Islet precursor cell (in vitro differentiated cells): ENCODE measurements at places on chromosomes 11 and 22.
A peak's percentile ranks its signal among the peaks of the same experiment; 100 is the strongest.

- DNase-seq: no peak
Measured at GRCh38 chr11:120578596-120579154, 67.1 kb downstream of the GRIK4 start.

DNA sequence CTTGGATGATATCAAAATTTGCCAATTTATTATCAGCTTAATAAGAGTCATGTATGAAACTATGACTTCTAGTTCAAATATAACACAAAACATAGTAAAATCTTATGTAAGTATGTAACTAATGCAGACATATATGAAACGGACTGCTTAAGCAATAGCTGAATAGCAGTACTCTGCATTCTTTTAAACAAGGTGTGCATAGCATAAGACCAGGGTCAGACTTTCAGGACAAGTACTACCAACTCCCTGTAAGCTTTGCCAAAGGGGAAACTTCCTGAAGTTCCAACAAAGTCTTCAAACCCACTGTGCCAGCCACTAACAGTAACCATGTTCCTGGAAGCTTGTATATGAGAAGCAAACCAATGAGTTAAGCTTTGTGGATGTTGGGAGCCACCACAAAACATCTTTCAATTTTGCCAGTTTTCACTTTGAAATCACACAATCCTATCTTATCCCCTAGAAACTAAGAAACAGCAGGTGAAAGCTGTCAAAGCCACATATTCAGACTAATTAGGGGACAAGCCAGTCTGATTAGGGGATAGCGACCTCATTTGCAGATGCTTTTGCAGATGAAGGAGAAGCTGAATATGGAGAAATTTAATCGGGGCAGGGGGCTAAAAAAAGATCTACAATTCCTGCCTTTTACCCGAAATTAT lies 13.3 kb downstream of the RBFOX2 start:
- no peak for DNase-seq

GRCh38 chr11:9014826-9015225 lies 11.0 kb upstream of the NRIP3 start:
- DNase-seq: no peak

- peak; percentile 86 for DNase-seq
Measured at GRCh38 chr22:37734964-37735451, 38.2 kb downstream of the TRIOBP start.

DNA sequence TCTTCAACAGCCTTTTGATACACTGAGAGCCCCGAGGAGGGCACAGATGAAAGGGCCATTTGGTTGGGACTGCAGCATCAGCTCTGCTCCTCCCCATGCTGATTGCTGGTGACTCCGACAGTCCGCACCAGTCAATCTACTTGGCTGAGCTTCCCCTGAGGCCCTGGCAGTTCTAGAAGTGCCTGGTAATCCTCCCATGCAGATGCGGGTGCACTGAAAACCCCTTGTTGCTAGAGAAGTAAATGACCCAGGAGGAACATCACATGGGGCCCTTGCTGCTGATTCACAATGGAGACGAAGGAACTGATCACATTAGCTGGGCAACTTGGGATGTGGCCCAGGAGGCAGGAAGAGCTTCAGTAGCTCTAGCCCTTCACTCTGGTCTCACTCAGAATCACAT lies 35.2 kb upstream of the RIC3 start:
- DNase-seq: peak; percentile 41

DNA sequence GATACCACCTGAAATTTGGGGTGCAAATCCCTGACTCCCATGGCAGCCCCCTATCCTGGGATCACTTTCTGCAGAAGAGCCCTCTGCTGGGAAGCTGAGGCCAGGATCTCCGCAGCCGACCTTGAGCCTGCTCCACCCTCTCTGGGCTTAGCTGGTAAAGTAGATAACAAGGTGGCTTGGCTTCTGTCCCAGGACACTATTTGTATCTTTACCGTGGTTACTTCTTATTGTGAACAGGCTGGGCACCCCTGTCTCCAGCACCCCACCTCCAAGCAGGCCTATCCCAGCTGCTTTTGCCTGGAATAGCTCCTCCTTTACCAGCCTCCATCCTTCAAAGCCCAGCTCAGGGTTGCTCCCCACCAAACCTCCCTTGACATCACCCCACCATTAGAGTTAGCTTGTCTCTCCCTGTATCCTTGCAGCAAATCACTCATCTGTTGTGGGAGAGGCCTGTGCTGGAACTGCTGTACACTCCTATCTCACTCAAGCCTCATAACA lies 35.2 kb upstream of the P2RY2 start:
- DNase-seq: no peak

GRCh38 chr11:103637831-103638230 lies 398.6 kb upstream of the DDI1 start:
- DNase-seq: no peak

DNA sequence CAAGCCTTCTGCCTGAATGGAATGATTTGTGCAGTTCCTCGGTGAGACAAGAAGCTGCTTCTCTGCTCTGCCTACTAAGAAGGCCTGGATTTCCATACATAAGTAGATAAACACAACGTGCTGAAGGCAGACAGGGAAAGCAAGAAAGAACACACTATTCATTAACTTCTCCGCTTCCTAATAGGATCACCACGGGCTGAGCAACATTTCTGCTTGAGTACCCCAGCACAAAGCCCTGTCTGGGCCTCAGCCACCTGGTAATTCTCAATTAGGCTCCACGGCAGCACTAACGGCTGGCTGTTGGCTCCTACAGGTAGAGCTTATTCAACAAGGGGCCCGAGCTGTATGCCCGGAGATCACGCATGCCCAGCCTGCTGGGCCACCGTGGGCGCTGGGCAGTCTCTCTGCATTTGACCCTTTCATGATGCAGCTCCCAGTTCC lies 1156.6 kb downstream of the TBC1D22A start:
- DNase-seq: no peak

- no peak for DNase-seq
Measured at GRCh38 chr11:111601636-111601978, 642 bp upstream of the SIK2 start.

GRCh38 chr11:73185680-73186293 lies 32.3 kb upstream of the P2RY2 start:
- peak; percentile 87 for DNase-seq

GRCh38 chr11:16785520-16786128 lies 47.2 kb downstream of the C11orf58 start:
- peak; percentile 79 for DNase-seq

DNA sequence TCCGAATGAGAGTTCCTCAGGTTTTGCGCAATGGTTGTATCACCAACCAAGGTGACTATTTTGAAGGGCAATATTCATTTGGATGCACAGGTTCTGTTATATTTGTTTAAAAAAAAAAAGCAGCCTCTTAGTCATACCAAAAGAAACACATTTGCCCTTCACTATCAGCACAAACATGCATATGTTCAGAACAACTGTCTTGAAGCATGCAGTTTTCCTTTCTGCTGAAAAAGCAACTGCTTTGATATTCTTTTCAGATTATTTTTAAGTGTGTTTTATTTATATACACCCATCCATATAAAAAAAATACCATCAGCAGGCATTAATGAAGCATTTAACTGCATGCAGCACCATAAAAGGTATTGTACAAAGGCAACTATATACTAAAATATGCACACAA lies 67.8 kb downstream of the RBFOX2 start:
- DNase-seq: no peak

- no peak for DNase-seq
Measured at GRCh38 chr11:130635937-130636630, 187.6 kb downstream of the ADAMTS15 start.

- DNase-seq: peak; percentile 77
Measured at GRCh38 chr22:23240639-23241389, 60.5 kb downstream of the BCR start.

GRCh38 chr11:112725636-112726035 lies 235.6 kb upstream of the NCAM1 start:
- DNase-seq: peak; percentile 23

- peak; percentile 92 for DNase-seq
Measured at GRCh38 chr11:4181782-4182721, 87.5 kb downstream of the RRM1 start.

DNA sequence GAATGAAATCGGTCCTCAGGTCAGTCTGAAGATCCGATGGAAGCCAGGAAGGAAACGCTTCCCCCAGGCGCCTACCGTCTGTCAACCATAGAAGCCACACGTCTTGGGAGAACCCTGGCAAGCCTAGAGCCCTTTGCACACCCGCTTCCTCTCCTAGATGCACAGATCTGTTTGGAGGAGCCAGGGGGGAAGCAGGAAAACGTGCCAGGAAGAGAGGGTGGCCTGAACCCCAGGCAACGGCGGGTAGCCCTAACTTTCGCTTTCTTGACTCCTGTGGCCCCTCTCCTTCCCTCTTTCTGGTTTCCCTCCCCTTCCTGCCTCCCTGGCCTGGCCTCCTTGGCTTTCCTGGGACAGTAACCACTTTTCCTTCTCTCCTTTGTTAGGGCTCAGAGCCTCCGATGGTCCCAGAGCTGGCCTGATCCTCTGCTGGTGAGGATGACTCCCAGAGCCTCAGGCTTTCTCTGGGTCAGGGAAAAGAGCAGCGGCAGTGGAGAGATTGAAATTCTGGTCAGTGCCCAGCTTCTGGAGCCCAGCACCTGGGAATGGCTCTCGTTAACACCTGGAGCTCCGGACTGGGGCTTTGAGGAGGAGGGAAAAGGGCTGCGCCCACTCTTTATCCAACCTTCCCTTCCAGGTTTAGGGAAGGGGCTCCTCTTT lies 2.1 kb downstream of the FXYD6 start:
- peak; percentile 63 for DNase-seq

GRCh38 chr11:2521081-2521732 lies 76.4 kb downstream of the KCNQ1 start:
- peak; percentile 35 for DNase-seq

GRCh38 chr11:64249563-64250414 lies 1.5 kb upstream of the PLCB3 start:
- no peak for DNase-seq

- DNase-seq: peak; percentile 78
Measured at GRCh38 chr11:66429983-66430602, 8.6 kb downstream of the MRPL11 start.

DNA sequence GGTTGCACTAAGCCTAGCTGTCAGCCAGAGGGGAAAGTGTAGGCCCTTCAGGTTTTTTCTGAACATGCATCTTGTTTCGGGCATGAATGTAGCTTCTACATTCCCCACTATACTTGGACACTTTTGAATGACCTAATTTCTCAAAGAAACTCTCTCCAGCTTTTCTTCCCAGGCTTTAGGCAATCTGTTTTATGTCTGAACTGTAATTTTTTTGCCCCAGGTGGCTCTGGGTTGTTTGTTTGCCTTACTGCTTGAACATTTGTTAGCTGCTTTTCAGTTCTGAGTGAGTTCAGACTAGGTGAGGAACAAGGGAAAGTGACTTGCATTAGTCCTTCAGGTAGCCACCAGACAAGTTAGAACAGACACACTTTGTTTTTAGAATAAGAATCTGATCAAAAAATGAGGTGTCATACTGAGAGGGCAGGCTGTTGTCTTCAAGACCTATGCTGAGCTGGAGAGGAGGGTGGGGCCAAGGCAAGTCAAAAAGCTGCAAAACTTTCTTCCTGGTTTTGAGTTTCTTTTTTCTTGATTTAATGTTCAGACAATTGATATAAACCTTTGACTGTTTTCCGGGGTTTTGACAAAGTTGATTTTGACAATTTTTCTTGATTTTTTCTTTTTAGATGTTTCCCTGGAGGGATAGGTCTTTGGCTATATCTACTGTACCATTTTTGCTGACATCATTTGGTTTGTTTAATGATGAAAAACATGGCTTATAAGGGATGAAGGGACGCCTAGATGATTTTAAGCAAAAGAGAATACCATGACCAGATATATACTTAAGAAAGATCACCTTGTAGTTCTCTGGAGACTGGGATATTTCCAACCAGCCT lies 182.8 kb downstream of the WNT11 start:
- no peak for DNase-seq

GRCh38 chr22:23862103-23862502 lies 4.4 kb downstream of the SLC2A11 start:
- DNase-seq: peak; percentile 77

- DNase-seq: no peak
Measured at GRCh38 chr11:85945788-85946187, 90.6 kb downstream of the CCDC83 start.

- DNase-seq: peak; percentile 87
Measured at GRCh38 chr11:126307706-126308105, 3.8 kb downstream of the DCPS start.

DNA sequence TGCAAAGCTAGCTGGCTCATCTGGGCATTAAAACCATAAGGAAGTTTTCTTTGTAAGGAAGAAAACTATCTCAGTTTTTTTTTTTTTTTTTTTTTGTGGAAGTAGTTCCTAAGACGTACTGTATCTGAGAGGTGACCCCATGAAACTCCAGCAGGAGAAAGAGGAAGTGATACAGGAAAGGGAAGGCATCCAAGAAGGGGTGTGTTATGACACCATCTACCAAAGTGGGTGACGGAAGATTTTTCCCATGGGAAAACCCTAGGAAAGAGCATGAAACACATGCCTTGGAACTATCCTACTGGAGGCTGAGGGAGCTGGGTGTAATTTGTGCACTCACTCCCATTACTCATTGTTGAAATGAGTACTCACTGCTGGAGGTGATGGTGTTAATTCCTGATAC lies 63.8 kb upstream of the ARHGAP20 start:
- no peak for DNase-seq

- no peak for DNase-seq
Measured at GRCh38 chr11:85281550-85281949, 345.6 kb downstream of the DLG2 start.

DNA sequence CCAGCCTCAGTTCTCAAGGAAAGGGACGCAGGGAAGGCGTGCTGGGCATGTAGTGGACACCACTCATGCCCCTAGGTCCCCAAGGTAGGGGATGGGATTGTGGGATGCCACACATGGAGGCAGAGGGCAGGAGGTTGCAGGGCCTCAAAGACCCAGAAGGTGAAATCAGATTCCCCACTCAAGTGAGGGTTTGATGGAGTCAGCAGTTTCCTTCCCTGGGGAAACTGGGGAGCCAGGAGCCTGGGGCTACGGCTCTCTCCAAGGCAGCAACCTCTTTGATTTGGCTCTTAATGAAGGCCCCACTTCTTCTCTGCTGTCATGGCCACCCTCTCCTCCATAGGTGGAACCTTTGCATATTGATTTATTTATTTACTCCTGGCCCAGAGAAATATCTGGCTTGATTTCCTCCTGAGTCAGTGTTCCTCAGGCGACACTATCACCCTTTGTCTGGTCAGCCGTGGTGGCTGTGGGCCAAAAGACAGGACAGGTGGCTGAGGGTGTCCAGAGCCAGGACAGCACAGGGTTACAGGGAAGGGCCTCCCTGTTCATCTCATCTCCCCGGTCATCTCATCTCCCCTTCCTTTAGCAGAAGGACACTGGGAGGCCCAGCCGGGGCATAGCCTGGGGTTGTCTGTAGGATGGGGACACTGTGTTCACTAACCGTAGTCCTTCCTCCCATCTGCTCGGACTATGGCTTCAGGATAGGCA lies 9.6 kb downstream of the GNAZ start:
- DNase-seq: no peak

- DNase-seq: peak; percentile 51
Measured at GRCh38 chr11:22432291-22433093, 94.3 kb downstream of the SLC17A6 start.

GRCh38 chr11:73565804-73566203 lies 32.1 kb downstream of the FAM168A start:
- peak; percentile 4 for DNase-seq
